ENCODE measurements at places on chromosomes 2 and 18. TPM values are rescaled to one million over a fixed set of nuclear protein-coding genes. Genes with fewer than 3 reads are reported as not detected.

Gene RNF149
- total RNA-seq, result 38.5 TPM

Gene CEBPZOS
- 12.9 TPM for total RNA-seq

Gene LYG2
- total RNA-seq, result not detected

Gene PFN4
- 0.56 TPM for total RNA-seq

Gene ACMSD
- total RNA-seq, result not detected

Gene SNORC
- total RNA-seq, result 0.93 TPM

Gene CCDC150
- total RNA-seq, result 6.7 TPM

Gene ARMC9
- total RNA-seq, result 158 TPM

Gene FAP
- 91.9 TPM for total RNA-seq

Gene ZNF396
- 3.0 TPM for total RNA-seq

Gene UGGT1
- total RNA-seq, result 92.5 TPM

Gene POTEJ
- not detected for total RNA-seq

Gene PASK
- 3.7 TPM for total RNA-seq

Gene ASB18
- not detected for total RNA-seq

Gene GPR35
- 0.19 TPM for total RNA-seq

Gene C2orf80
- not detected for total RNA-seq

Gene EMX1
- total RNA-seq, result not detected

Gene POTEF
- not detected for total RNA-seq

Gene RNF25
- total RNA-seq, result 31.6 TPM

Gene GCKR
- 22.0 TPM for total RNA-seq

Gene UGT1A5
- total RNA-seq, result not detected

Gene SLC9A2
- not detected for total RNA-seq

Gene STEAP3
- total RNA-seq, result 1.7 TPM

Gene OTOS
- not detected for total RNA-seq

Gene PLCD4
- 4.0 TPM for total RNA-seq

Gene CTLA4
- total RNA-seq, result not detected

Gene PROC
- not detected for total RNA-seq
